ENCODE measurements at places on chromosomes 13 and 19.

- DNase-seq = no peak
Measured at GRCh38 chr19:31810536-31811109, 461.4 kb upstream of the TSHZ3 start.

- no peak for DNase-seq
Measured at GRCh38 chr13:20676213-20676612, 27.3 kb upstream of the IL17D start.

- peak; percentile 67 for DNase-seq
Measured at GRCh38 chr19:39212375-39212742, 8.3 kb upstream of the SYCN start.

DNA sequence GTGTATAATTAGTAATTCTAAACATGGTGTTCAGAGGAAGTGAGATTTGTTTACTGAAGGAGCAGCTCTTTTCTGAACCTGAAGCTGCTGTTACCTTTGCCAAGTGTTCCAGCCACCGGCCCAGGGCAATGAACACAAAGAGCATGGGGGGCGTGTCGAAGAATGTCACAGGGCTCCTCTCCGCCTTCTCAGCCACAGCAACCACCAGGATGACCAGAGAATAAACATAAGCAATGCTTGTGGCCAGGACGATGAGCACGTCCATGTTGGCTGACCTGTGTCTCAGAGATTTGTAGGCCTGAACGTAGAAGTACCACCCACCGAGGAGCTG, 53.1 kb downstream of the ATP7B start:
- DNase-seq = no peak

GRCh38 chr13:99935772-99936171, 35.8 kb downstream of the ZIC5 start:
- DNase-seq = no peak

DNA sequence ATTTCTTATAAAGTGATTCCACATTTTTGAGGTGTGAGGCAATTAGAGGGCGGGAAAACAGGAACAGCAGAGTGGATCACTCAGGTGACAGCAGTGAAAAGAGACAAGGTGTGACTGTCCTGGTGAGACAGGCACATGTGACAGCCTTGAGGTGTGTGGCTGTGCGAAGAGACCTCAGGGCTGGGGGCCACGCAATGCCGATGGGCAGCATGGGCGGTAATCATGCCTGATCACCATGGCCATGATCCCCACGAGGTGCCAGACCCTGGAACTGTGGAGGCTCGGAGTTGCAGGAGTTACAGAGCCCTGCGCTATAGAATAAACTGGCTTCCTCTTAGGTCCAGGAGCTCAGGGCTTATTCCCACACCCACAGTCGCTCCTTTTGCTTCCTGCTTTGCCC, 2.0 kb downstream of the SPACA6 start:
- no peak for DNase-seq

GRCh38 chr19:40921005-40921897, 39.2 kb upstream of the CYP2A7 start:
- no peak for DNase-seq

GRCh38 chr19:4730740-4731171, 7.1 kb upstream of the DPP9 start:
- DNase-seq = peak; percentile 76

GRCh38 chr13:48731001-48731658, 77.4 kb downstream of the CYSLTR2 start:
- DNase-seq = no peak

DNA sequence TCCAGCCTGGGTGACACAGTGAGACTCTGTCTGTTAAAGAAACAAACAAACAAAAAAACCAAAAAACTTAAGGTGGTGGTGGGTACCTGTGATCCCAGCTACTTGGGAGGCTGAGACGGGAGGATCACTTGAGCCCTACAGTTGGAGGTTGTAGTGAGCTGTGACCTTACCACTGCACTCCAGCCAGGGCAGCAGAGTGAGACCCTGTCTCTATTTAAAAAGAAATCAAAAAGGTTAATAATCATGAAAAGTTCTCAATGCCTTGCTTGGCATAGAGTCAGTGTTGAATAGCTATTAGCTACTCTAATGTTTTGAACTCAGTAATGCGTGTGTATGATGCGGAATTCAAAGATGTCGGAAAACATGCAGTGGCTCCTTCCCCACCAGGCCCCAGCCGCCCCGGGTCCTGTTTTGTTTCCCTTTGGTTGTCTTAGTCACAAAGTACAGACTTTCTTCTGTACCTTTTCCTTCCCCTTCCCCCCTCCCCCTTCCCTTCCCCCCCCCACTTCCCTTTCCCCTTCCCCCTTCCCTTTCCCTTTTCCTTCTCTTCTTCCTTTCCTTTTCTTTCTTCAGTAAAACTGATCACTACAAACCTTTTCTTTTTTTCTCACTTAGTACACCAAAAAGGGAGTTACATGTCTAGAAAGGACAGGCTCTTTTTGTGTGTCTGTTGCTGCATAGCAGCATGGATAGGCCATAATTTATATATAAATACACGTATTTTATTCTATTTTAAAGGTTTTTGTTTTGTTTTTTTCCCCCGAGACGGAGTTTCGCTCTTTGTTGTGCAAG, 35.2 kb downstream of the DNM2 start:
- peak; percentile 53 for DNase-seq

- peak; percentile 79 for DNase-seq
Measured at GRCh38 chr19:43439032-43439708, 24.5 kb downstream of the TEX101 start.

- no peak for DNase-seq
Measured at GRCh38 chr19:29188289-29189032, 24.5 kb downstream of the UQCRFS1 start.

- no peak for DNase-seq
Measured at GRCh38 chr19:35781650-35782049, 6.3 kb downstream of the ARHGAP33 start.

- DNase-seq = no peak
Measured at GRCh38 chr13:27280009-27280656, 9.5 kb downstream of the RASL11A start.

- DNase-seq = no peak
Measured at GRCh38 chr19:40596608-40597328, 4.4 kb upstream of the LTBP4 start.

- DNase-seq = no peak
Measured at GRCh38 chr19:51797480-51797879, 2.5 kb downstream of the FPR3 start.

- no peak for DNase-seq
Measured at GRCh38 chr19:9939301-9939913, 3.1 kb upstream of the OLFM2 start.

GRCh38 chr13:42964761-42965161, 27.3 kb downstream of the EPSTI1 start:
- no peak for DNase-seq

GRCh38 chr13:111414341-111414740, 93.9 kb downstream of the TEX29 start:
- no peak for DNase-seq

DNA sequence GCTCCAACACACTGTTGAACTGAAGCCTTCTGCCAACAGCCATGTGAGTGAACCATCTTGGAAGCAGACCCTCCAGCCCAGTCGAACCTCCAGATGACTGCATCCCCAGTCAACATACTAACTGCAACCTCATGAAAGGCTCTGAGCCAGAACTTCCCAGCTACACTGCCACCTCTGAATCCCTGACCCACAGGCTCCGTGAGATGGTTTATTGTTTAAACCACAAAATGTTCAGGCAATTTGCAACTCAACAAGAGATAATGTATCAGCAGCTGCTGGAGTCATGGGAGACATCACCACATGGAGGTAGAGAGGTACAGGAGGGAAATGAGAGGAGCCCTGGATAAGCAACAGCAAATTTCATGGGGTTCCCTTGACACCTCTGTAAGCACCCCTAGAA, 266.4 kb upstream of the NBEA start:
- DNase-seq = no peak

- no peak for DNase-seq
Measured at GRCh38 chr19:33634361-33635091, 12.8 kb downstream of the CHST8 start.

- DNase-seq = no peak
Measured at GRCh38 chr19:18780081-18780480, 11.0 kb downstream of the COMP start.

- no peak for DNase-seq
Measured at GRCh38 chr13:36126491-36126890, 4.7 kb downstream of the DCLK1 start.

DNA sequence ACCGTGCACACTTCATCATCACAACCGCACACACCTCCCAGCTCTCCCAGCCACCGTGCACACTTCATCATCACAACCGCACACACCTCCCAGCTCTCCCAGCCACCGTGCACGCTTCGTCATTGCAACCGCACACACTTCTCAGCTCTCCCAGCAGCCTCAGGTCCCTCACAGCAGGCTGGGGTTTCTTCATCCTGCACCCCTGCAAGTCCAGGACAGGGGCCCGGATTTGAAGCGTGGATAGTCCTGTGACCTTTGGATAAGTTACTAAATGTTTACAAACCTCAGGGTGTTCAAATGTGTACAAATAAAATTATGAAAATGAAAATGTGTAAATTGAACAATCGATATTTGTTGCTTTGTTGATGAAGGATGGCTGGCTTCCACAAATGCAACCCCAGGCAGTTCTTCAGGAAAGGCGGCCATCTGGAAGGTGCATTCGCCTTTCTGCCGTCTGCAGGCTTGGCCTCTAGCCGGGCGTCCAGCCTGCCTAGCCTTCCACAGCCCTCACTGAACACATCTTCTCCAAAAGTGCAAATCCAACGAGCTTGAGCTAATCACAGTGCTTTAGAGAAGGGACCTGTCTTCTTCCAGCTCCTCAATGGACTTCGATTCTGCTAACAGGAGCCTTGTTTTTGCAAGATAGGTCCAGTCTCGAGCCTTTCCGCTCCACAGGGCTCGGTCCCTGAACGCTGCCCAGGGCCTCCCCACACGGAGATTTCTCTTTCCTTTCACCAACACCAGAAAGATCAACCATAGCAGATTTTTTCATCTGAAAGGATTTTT, 74.2 kb downstream of the SPACA7 start:
- no peak for DNase-seq

GRCh38 chr13:95335667-95336066, 34.4 kb upstream of the ABCC4 start:
- DNase-seq = no peak

GRCh38 chr13:73074014-73074413, 15.2 kb downstream of the KLF5 start:
- DNase-seq = no peak

GRCh38 chr13:43583321-43583720, 203.5 kb downstream of the ENOX1 start:
- no peak for DNase-seq

DNA sequence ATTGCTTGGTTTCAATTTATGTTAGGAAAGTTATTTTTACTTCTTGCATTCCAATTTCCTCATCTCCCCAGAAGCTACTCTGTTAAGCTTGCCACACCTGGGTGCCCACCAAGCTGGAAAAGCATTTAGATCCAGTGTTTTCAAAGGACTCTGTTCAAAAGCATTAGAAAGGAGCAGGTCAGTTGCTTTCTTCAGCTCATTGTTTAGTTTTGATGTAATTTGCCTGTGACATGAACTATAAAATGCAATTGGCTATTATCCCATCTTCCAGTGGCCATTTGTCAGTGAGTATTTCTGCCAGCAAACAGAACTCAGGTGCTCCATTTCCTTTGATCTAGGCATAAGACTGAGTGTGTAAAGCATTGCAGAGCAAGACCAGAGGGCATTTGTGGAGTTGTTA, 46.7 kb upstream of the RNF113B start:
- no peak for DNase-seq

DNA sequence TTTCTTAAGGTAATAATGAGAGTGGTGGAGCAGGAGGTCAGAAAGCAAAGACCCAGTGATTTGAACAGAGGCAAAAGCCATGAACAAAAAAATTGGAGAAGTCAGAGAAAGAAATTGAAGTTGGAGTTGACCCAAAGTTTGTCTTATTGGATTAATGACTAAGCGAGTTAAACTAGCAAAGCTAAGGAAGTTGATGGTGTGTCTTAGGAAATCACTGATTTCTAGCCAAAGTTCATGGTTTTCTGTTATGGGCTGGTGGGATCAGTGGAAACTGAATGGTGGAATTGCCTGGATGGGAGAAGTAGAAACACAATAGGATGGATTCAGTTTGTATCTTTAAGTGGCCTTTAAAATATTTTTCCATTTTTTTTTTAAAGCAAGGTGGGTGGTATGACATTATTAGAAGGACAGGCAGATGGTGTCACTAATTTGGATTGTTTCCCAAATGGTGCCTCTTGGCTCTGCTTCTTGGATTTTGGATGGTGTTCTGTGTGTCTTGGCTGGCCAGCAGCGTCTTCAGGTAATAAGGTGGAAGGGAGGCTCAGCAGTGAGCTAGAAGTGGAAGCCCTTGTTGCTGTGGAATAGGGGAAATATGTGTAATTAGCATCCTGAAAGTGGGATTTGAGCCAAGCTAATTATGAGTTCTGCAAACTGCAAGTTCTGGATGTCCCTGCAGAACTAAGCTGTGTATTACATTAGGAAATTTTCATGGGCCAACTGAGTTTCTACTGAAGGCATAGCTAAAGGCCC, 302.9 kb downstream of the LMO7 start:
- no peak for DNase-seq

- DNase-seq = no peak
Measured at GRCh38 chr13:27257233-27257568, 5.8 kb downstream of the RPL21 start.

DNA sequence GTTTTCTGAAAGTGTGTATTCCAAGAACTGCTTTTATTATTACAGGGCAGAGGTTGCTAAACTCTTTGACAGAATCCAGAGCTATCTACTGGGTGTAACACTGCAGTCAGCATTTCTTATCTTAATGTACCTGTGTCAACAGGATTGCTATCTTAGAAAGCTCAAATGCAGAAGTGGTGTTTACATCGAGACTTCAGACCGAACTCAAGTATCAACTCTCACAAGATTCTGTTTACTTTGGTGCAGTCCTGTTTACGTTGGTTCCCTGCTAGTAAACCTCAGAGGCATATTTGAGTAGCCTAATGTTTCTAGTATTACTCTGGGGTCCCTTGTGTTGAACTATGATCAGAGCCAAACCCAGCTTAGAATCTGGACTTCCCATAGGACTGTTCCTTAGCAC, 20.5 kb downstream of the SLC15A1 start:
- DNase-seq = no peak

DNA sequence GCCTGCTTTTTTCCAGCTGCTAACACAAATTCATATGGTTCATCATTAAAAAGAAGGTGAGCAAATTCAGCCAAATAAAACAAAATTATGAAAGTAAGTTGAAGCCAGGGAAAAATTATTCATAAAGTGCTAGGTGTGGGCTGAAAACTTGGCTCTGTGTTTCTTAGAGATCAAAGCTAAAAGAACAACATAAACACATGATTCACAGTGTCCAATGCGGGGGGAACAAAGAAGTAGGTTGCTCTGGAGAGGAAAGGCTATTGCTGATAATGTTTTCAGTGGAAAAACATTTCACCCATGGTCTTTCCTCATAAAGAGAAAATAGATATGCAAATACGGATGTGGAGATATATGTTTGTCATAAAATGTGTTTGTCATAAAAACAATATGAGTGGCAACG, 1691.5 kb upstream of the SLC10A2 start:
- no peak for DNase-seq
